ENCODE measurements at places on chromosomes 6 and 20.

GRCh38 chr6:30500421-30501355 is 11.4 kb downstream of the HLA-E start:
- no peak for DNase-seq

- no peak for DNase-seq
These were observed 2.1 kb upstream of the ABHD16B start for GRCh38 chr20:63859166-63859699.

GRCh38 chr6:168032005-168032760 is 34.7 kb downstream of the KIF25 start:
- no peak for DNase-seq

DNA sequence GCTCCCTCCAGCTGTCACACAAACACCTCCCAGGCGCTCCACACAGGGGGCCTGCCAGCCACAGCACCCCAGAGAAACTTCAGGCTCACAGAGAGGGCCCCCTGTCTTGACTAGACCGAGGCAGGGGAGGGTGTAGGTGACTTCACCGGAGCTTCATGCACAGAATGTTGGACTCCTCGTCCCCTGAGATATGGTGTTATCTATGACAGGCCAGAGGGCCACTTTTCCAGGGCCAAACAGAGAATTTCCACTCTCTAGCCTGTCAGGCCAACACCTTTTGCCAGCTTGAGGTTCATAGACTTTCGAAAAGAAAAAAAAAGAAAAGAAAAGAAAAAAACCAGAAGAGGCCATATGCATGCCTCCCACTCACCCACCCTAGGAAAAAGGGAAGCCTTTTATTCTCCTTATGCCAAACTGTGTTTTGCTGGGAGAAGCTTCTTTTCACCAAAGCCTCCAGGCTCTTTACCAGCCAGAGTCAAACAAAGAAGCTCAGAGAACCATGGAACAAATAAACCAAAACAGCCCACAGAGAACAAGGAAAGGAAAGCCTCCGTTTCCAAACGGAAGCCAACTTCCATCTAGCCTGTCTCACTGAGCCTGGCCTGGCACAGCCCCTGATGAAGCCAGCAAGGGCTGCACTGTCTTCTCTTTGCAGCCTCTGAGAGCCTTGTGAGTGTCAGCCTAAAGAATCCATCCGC is 313.2 kb upstream of the JARID2 start:
- no peak for DNase-seq

- DNase-seq = no peak
These were observed 14.6 kb upstream of the PROKR2 start for GRCh38 chr20:5331340-5331739.

DNA sequence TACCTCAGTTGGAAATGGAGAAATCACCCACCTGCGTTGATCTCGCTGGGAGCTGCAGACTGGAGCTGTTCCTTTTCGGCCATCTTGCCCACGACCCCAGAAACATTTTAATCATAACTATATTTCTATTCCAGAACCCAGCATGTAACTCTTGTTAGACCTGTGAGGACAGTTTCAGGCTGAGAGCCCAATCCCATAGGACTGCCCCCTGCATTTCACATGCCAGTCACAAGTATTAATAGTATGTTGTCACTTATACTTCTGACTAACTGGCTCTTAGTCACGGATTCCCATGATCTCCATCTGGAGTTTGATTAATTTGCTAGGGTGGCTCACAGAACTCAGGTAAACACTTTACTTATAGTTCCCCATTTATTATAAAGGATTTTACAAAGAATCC is 96.0 kb upstream of the PRND start:
- no peak for DNase-seq

- no peak for DNase-seq
These were observed 106.3 kb upstream of the GJE1 start for GRCh38 chr6:142026471-142026870.

GRCh38 chr20:45998337-45998736 is 10.4 kb upstream of the MMP9 start:
- DNase-seq = no peak

DNA sequence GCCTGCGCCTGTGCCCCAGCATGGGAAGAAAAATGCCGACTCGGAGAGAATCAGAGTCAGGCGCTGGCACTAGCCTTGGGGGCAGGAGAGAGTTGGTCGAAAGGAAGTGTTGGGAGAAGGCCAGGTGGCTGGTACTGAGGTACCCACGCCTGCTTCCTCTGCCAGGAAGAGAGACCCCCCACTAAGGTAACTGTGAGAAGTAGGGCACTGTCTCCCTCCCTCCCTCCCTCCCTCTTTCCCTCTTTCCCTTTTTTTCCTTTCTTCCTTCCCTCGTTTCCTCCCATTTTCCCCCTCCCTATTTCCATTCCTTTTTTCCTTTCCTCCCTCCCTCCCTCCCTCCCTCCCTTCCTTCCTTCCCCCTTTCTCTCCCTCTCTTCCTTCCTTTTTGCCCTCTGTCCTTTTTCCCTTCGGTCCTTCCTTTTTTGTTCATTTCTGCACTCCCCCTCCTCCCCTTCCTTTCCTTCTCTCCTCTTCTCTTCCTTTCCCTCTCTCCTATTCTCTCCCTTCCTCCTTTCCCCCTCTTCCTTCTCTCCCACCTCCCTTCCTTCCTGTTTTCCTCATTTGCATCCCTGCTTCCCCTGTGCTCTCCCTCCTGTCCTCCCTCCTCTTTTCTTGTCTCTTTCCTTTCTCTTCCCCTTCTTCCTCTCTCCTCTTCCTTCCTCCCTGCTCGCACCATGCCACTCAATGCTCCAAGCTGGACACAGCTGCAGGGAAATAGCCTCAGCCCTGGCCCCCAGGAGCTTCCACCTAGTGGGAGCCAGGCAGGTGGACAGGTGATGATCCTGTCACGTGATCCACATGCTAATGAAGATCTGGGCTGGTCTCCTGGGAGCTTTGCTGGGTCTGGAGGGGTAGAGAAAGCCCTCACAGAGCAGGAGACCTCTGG is 148.0 kb downstream of the DHX35 start:
- no peak for DNase-seq

DNA sequence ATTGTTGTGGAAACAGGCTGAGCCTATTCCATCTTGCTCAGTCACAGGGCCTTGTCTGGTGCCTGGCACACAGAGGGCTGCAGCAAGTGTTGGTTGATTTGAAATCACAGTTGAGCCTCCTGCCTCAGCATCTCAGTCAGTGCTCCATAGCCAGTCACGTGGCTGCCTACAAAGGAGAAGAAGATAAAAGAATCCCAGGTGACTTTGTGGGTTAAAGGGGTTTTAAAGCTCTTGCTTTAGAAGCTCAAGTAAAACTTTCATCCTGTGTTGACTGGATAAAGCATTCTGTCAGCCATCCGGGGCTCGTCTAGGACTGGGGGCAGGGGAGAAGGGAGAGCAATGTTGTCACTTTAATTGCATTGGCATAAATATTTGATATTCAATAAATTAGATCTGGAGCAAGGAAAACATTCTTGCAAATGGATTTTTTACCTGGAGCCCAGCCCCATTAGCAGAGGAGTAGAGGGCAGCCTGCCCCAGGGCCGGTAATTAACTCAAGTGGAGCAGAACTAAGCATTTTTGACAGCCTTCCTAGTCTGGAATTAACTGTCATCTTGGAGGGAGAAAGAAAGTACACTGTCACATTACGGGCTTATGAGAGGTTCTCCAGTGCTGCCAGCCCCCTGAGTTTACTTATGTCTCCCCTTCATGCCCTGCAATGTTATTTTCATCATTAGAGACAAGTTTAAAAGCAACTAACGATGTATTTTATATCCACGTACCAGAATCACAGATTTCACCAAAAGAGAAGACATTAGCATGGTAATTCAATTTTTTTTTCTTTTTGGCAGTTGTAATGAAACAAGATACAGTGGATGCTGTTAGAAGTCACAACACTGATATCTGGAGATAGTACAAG is 71.7 kb upstream of the GTSF1L start:
- no peak for DNase-seq

DNA sequence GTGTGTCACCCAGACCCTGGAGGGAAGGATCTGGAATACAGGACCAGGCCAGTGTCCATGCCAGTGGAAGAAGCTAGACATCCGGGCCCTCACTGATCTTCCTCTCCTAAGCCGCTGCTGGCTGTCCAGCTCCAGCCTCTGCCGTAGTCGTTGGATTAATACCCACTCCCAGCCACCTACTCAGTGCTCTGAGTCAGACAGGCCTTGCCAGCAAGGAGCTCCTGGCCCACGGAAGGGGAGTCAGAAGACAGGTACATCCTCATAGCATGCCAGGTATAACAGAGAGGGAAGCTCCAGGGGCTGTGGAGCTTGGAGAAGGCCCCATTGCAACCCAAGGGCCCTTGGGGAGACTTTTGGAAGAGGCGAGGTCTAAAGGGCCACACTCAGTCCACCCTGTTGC is 49.0 kb downstream of the STK35 start:
- DNase-seq = no peak

DNA sequence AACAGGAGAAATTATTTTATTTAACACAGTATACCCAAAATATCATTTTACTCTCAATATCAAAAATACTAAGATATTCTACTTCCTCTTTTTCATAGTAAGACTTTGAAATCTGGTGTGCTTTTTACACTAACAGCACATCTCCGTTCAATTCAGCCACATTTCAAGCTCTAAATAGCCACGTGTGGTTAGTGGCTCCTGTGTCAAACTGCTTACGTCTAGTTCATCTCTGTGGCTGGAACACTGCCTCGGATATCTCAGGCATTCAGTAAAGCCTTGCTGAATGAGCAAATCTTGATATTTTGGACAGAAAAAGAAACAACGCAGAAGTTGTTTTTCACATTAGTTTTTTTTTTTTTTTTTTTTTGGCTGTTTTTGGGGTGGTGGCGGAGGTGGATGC is 136.1 kb downstream of the EYA4 start:
- DNase-seq = no peak

- no peak for DNase-seq
These were observed 94.7 kb downstream of the HUS1B start for GRCh38 chr6:562052-562676.

GRCh38 chr6:54719633-54720032 is 126.9 kb upstream of the FAM83B start:
- DNase-seq = no peak

GRCh38 chr20:59955131-59955796 is 3.0 kb upstream of the CDH26 start:
- no peak for DNase-seq

- no peak for DNase-seq
These were observed 173.9 kb downstream of the LMBRD1 start for GRCh38 chr6:69622924-69623323.

- DNase-seq = no peak
These were observed 128.0 kb downstream of the DLL1 start for GRCh38 chr6:170162775-170163404.

GRCh38 chr6:138545621-138545980 is 46.3 kb upstream of the NHSL1 start:
- no peak for DNase-seq

GRCh38 chr20:38844963-38845362 is 39.5 kb downstream of the PPP1R16B start:
- no peak for DNase-seq

DNA sequence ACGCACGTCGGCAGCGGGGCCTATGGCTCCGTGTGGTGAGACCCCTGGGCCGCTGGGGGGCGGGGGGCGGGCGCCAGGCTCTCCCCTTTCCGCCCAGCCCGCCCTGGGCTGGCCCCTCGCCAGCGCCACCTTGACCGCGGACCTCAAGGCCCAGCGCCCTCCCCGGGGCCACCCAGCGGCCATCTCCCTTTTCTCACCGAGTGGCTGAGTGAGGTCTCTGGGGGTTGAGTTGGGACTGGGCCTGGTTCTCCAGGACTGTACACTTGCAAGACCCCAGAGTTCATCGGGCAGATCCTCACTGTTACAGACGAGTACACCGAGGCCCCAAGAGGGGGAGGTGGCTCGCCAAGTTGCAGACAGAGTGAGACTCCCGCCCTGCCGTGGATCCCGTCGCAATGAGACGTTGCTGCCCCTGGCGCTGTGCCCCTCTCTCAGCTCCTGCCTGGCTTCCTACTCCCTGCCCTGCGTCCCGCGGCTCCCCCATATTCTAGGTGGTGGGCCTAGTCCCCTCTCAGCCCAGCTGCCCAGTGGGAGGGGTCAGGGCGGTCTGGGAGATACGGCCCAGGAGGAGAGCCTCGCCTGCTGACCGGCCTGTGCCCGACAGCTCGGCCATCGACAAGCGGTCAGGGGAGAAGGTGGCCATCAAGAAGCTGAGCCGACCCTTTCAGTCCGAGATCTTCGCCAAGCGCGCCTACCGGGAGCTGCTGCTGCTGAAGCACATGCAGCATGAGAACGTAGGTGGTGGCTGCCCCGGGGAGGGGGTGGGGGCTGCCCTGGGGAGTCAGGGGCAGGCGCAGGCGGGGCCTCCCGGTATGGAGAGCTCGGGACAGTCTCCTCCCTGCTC is 576 bp downstream of the MAPK13 start:
- DNase-seq = no peak

DNA sequence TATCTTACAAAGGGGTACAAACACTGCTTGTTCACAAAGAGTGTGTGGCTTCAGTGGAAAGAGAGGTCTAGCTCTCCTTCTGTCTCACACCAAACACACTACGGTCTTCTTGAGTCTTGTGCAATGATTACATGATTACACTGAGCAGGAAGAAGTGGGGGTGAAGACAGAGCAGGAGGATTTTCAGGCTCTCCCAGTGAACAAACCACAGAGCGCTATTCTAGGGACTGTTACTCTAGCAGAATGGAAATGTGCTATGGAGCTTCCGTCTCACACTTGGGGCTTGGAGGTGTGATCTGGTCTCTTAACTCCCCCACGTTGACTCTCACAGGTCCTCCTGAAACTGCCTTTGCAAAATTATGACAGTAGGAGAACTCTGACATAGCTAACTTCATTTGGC is 203.4 kb downstream of the MYLK4 start:
- DNase-seq = no peak

- no peak for DNase-seq
These were observed 2.5 kb downstream of the RPL10A start for GRCh38 chr6:35470663-35471120.

DNA sequence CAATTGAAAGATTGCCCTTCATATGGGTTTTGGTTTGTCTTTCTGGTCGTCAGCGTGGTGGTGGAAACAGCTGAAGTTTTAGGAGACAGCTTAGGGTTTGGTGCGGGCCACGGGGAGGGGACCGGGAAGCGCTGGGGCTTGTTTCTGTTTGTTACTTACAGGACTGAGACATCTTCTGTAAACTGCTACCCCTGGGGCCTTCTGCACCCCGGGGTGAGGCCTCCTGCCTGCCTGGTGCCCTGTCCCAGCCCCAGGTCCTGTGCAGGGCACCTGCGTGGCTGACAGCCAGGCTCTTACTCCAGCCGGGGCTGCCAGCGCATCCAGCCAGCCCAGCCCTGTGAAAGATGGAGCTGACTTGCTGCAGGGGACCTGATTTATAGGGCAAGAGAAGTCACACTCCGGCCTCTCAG is 22.8 kb downstream of the NPEPL1 start:
- DNase-seq = no peak

- DNase-seq = no peak
These were observed 128.5 kb downstream of the HFE start for GRCh38 chr6:26215585-26216358.

DNA sequence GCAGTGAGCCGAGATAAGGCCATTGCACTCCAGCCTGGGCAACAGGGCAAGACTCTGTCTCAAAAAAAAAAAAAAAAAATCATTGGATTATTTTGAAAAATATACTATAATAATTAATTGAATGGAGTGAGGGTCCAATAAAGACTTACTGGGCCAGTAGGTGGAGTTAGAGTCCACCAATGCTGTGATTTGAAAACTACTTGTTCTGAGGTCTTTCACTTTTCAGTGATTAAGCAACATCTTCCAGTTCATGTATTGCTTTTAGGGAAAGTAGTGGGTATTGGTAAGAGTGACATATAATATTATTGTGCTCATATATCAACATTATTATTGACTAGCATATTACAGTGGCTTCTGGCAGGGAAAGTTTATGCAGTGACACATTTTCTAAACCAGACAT is 530.3 kb downstream of the KHDRBS2 start:
- no peak for DNase-seq

GRCh38 chr6:149037051-149037671 is 280.4 kb upstream of the TAB2 start:
- DNase-seq = no peak

All from stimulated activated CD4-positive, alpha-beta T cell treated with anti-CD3 and anti-CD28 coated beads, Interleukin-1b, Interleukin-23, amount 100 ng/mL, for 24 hours (primary cell).